Lower lobe of right lung (tissue), 2 donors: ENCODE measurements at places on chromosomes 7 and 10. TPM values are rescaled to one million over a fixed set of nuclear protein-coding genes. Genes with fewer than 3 reads are reported as not detected.
A peak's percentile ranks its signal among the peaks of the same experiment; 100 is the strongest.

GRCh38 chr7:141696348-141696747 is 5.6 kb downstream of the DENND11 start:
- no peak for DNase-seq
- no peaks in the 10 kb centered on the region for H3K27me3 ChIP-seq
- H3K4me3 ChIP-seq = no peak overlapping the region
- no peaks in the 10 kb centered on the region for H3K36me3 ChIP-seq

- no peaks in the 10 kb centered on the region for H3K36me3 ChIP-seq
- no peaks in the 10 kb centered on the region for H3K27me3 ChIP-seq
- peaks cover 40% of the 10 kb centered on the region for H3K4me1 ChIP-seq
Observed at GRCh38 chr10:95447685-95448084, 113.5 kb downstream of the SORBS1 start.

GRCh38 chr7:130069179-130069977 is 956 bp upstream of the KLHDC10 start:
- H3K4me1 ChIP-seq = peaks cover 31% of the 10 kb centered on the region
- no peak for DNase-seq
- H3K4me3 ChIP-seq = peak overlapping the region; percentile 94
- H3K36me3 ChIP-seq = no peaks in the 10 kb centered on the region
- H3K27me3 ChIP-seq = no peaks in the 10 kb centered on the region
- H3K27ac ChIP-seq = peak overlapping the region; percentile 92

DNA sequence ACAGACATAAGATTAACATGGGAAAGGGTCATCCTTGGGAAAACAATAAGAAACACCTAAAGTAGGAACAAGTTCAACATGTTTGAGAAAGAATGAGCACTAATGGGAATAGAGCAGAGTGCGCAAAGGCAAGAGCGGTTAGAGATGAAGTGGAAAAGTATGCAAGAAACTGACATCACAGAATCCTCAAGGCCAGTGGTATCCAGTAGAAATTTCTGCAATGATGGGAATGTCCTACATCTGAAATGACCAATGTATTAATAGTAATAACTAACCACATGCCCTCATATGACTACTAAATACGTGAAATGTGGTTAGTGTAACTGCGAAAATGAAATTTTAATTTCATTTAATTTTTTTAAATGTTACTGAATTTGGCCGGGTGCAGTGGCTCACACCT is 54.8 kb downstream of the TFEC start:
- no peaks in the 10 kb centered on the region for H3K36me3 ChIP-seq
- H3K27ac ChIP-seq = no peak overlapping the region
- no peak overlapping the region for H3K4me3 ChIP-seq
- H3K4me1 ChIP-seq = no peaks in the 10 kb centered on the region

DNA sequence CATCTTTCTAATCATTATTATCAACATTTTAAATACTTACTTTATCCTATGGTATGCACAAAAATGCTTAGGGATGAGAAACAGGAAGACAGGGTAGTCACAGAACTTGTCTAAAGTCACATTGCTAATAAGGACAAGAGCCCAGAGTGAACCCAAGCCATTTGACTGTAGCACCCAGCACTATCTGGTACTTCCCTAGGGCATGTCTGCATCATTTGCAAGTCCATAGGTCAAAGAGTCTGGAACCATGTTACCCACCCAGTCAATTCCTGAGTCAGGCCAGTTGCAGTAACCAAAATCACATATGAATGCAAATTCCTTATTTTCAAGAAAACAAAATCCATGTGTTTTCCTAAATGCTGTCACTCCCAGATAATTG is 19.1 kb downstream of the ASAH2 start:
- no peaks in the 10 kb centered on the region for H3K36me3 ChIP-seq
- H3K27me3 ChIP-seq = no peaks in the 10 kb centered on the region
- H3K4me1 ChIP-seq = no peaks in the 10 kb centered on the region
- DNase-seq = no peak

DNA sequence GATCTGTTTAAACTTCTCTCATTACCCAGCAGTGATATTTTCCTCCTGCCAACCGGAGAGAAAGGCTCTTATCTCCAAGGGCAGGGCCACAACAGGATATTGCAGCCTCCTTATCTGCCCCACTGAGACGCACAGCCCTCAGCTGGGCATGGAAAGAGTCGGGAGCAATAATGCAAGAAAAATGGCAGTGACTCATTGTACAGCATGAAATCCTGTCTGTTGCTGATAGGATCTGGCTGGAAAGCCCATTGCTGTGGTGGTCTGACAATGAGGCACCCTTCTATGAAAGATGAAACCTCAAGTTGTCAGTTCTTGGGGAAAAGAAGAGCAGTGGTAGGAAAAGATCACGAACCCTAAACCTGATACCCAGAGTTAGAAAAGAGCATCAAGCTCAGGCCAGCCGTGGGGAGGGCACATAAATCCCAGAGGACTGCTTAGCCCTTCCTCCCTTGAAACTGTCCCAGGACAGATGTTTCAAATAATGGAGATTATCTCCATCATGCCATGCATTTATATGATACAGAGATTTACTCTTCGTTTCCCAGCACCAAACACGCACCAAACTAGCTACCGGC is 47.0 kb upstream of the FIGNL1 start:
- peaks cover 17% of the 10 kb centered on the region for H3K4me1 ChIP-seq
- no peaks in the 10 kb centered on the region for H3K27me3 ChIP-seq
- H3K36me3 ChIP-seq = no peaks in the 10 kb centered on the region
- no peak overlapping the region for H3K4me3 ChIP-seq
- no peak for DNase-seq

GRCh38 chr10:6593241-6593671 is 13.2 kb upstream of the PRKCQ start:
- no peaks in the 10 kb centered on the region for H3K4me1 ChIP-seq
- no peaks in the 10 kb centered on the region for H3K27me3 ChIP-seq
- no peak overlapping the region for H3K4me3 ChIP-seq
- no peak overlapping the region for H3K27ac ChIP-seq
- DNase-seq = no peak

- H3K36me3 ChIP-seq = no peaks in the 10 kb centered on the region
- no peak overlapping the region for H3K4me3 ChIP-seq
- H3K27ac ChIP-seq = no peak overlapping the region
- no peaks in the 10 kb centered on the region for H3K4me1 ChIP-seq
- no peaks in the 10 kb centered on the region for H3K27me3 ChIP-seq
Observed at GRCh38 chr10:84214612-84215235, 10.6 kb downstream of the LRIT2 start.

GRCh38 chr10:74163319-74164068 is 12.5 kb downstream of the ADK start:
- no peaks in the 10 kb centered on the region for H3K4me1 ChIP-seq
- H3K4me3 ChIP-seq = no peak overlapping the region

DNA sequence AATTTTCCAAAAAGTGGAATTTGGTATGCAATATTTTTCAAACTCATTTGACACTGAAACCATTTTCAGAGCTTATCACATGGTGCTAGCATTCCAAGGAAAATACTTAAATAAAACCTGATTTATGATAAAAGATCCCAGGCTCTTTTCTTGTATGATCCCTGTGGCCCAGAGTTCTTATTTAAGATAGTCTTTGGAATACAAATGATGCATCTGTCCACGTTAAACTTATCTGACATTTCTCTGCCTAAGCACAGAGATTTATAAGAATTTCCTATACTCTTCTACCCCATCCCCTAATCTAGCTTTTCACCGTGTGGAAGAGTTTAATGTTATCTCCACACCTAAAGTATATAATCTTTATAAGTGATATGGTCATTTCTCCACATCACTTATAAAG is 66.2 kb downstream of the AHR start:
- no peak for DNase-seq
- H3K4me1 ChIP-seq = peaks cover 12% of the 10 kb centered on the region
- H3K36me3 ChIP-seq = no peaks in the 10 kb centered on the region
- no peaks in the 10 kb centered on the region for H3K27me3 ChIP-seq
- H3K4me3 ChIP-seq = no peak overlapping the region
- H3K27ac ChIP-seq = no peak overlapping the region

DNA sequence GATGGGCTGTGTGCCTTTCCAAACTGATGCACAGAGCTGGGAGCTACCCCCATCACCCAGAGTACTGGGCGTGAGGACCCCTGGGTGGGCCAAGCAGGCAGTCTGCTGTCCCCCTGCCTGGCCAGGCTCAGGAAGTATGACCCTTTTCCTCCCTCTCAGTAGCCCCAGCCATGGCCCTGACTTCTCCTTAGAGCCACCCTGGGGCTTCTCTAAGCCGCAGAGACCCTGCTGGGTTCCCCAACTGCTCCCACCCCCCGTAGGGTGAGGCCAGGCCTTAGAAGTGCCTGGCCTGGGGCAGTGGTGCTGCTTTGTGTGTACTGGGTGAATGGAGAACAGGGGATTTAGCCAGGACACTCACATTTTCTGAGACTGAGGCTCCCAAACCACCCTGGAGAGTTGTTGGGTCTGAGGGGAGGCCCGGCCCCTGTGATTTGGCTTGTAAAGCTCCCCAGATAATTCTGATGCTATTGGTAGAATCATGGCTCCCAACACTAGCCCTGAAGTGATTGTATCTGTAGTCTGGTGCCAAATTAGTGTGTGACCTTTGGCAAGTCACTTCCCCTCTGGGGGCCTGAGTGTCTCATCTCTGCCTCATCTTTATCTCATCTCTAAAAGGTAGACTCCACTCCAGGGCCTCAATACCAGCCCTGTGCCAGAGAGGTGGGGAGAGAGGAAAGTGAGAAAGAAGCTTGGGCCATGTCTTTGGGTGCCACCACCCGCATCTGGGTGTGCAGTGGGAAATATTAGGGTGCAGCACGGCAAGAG is 99.7 kb upstream of the PPIF start:
- H3K36me3 ChIP-seq = no peaks in the 10 kb centered on the region
- no peak for DNase-seq
- no peak overlapping the region for H3K4me3 ChIP-seq
- peaks cover 89% of the 10 kb centered on the region for H3K4me1 ChIP-seq

DNA sequence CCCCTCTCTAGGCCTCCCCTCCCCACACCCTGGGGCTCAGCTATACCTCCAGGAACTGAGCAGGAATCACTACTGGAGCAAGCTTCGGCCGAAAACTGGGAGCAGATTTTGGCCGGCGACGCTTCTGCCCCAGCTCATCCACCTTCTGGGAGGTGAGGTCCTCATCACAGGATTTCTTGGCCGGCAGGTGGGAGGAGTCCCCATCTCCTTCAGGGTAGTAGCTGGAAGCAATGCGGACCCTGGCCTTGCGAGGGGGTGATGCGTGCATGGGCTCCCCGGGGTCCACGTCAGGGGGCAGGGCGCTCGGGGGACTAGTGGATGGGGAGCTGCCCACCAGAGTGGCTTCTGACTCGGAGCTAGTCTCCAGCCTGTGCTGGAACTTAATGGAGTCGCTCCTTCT is 105.5 kb downstream of the DLG5 start:
- H3K27me3 ChIP-seq = no peaks in the 10 kb centered on the region
- H3K4me1 ChIP-seq = no peaks in the 10 kb centered on the region
- H3K36me3 ChIP-seq = peaks cover 73% of the 10 kb centered on the region
- peak; percentile 24 for DNase-seq
- H3K4me3 ChIP-seq = no peak overlapping the region
- no peak overlapping the region for H3K27ac ChIP-seq

DNA sequence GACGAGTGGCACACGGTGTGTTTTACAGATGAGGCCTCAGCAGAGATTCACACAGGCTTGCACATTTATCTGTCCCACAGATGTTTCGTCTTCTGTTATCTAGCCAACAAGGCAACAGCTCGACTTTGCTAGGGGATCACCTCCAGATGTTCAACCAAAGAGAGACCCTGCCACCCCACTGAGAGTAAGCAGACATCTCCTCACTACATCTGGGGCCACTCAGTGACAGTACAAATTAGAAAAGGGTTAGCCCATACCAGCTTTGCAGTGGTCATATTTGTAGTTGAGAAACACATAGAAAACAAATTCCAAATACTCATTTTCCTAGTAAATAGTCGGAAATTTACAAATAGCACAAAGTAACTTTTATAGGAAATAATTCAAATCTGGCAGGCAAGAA is 164.2 kb downstream of the HDAC9 start:
- H3K36me3 ChIP-seq = no peaks in the 10 kb centered on the region
- H3K4me3 ChIP-seq = no peak overlapping the region
- no peaks in the 10 kb centered on the region for H3K27me3 ChIP-seq

GRCh38 chr10:58755677-58756076 is 243.0 kb downstream of the BICC1 start:
- H3K4me1 ChIP-seq = no peaks in the 10 kb centered on the region
- no peak for DNase-seq
- H3K4me3 ChIP-seq = no peak overlapping the region

GRCh38 chr7:75993689-75994387 is 557 bp downstream of the TMEM120A start:
- peaks cover 19% of the 10 kb centered on the region for H3K4me1 ChIP-seq
- peak overlapping the region; percentile 89 for H3K27ac ChIP-seq
- H3K4me3 ChIP-seq = peak overlapping the region; percentile 96
- H3K27me3 ChIP-seq = no peaks in the 10 kb centered on the region
- H3K36me3 ChIP-seq = peaks cover 10% of the 10 kb centered on the region

DNA sequence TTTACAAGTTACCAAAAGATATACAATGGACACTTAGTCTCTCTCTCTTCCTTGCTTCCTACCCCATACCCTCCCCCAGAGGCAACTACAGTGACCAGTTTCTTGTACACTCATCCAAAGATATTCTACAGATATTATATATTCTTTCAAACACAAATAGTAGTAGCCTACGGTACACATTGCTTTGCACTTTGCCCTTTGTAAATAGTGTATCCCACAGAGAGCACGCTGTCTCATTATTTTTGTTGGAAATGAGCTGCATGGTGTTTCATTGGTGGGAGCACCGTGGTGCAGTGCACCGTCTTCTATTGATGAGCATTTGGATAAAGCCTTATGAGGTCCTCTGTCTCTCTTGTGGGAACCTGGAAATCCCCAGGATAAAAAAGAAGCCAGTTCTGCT is 24.2 kb downstream of the STRA8 start:
- H3K27ac ChIP-seq = no peak overlapping the region
- H3K27me3 ChIP-seq = no peaks in the 10 kb centered on the region
- DNase-seq = no peak
- no peak overlapping the region for H3K4me3 ChIP-seq
- no peaks in the 10 kb centered on the region for H3K36me3 ChIP-seq

DNA sequence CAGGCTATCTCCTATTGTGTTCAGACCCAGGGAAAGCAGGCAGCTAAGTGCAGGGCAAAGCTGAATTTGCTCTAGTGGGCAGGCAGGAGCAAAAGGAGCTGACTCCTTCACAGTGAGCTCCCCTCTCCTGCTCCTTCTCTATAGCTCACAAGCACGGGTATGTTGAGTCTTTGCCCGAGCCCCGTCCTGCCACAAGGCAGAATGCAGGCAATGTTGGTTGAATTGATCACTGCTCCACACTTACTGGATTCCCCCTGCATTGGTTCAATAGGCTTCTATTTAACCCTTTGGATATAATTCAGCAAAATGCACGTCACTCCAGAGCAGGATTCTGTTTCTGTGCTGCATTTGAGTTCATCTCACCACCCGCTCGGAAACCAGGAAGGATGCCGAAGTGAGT is 16.2 kb upstream of the C10orf90 start:
- no peak for DNase-seq
- no peak overlapping the region for H3K27ac ChIP-seq
- no peak overlapping the region for H3K4me3 ChIP-seq
- no peaks in the 10 kb centered on the region for H3K36me3 ChIP-seq

The OPALIN gene
- not detected for total RNA-seq

The VAX1 gene
- not detected for total RNA-seq

The SLC37A3 gene
- 31.1 TPM for total RNA-seq

The GIMAP1 gene
- total RNA-seq = 18.8 TPM

The PRSS1 gene
- not detected for total RNA-seq
